ENCODE measurements at places on chromosomes 6 and 20.

DNA sequence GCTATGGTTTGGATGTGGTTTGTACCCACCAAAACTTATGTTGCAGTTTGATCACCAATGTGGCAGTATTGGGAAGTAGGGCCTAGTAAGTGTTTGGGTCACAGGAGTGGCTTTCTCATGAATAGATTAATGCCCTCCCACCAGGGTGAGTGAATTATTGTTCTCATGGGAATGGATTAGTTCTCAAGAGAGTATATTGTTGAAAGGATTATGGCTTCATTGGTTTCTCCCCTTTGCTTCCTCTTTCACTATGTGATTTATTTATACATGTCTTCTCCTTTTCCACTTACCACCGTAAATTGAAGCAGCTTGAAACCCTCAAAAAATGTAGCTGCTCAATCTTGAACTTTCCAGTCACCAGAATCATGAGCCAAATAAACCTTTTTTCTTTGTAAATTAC lies 10.8 kb downstream of the UFL1 start:
- peak; percentile 35 for DNase-seq

- peak; percentile 53 for DNase-seq
These were observed 4.2 kb upstream of the BMP6 start for GRCh38 chr6:7721649-7722048.

- peak; percentile 93 for DNase-seq
These were observed 764 bp downstream of the BAG6 start for GRCh38 chr6:31651602-31652191.

DNA sequence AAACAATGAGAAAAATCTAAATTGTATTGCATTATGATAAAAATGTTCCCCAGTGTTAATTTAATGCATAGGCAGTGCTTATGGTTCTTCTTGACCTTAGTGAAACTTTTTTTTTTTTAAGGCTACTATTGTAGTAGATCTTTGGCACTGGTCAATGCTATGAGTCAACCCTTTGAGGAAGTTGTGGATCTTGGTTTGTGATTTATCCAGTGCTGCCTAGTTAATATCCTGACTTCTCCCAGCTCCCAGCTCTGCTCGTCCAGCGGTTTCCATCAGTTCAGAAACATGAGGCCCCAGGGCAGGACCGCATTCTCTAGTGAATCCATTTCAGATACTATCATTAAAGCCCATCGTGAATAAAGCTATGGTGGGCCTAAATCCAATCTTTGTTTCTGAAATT lies 364.5 kb upstream of the JARID2 start:
- DNase-seq: peak; percentile 72

DNA sequence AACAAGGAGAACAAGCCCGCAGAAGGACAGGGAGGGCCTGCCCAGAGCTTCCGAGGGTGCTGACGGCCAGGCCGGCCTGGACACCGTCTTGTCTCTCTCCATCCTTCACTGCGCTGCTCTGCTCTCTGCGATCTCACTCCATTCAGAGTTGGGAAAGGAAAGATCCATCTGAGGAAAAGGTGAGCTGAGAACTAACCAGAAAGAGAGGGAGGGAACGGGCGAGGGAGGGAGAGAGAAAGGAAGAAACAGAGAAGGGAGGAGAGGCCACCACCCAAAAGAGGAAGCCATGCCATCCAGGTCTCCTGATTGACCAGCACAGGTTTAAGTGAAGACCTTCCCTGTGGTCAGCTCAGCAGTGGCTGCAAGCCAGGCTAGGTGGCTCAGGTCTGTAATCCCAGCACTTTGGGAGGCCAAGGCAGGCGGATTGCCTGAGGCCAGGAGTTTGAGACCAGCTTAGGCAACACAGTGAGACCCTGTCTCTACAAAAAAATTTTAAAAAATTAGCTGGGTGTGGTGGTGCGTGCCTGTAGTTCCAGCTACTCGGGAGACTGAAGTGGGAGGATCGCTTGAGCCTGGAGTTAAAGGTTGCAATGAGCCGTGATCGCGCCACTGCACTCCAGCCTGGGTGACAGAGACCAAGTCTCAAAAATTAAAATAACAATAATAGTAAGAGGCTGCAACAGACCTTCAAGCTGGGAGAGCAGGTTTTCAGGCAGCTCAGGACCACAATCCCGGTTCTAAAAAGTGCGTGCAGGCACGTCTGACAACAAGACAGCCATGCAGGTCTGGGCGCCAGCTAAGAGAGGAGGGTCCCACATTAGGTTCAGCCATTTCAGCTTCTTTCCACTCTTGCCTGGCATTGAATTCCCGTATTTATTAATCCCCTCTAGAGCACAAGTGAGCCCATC lies 34.2 kb upstream of the DLGAP4 start:
- DNase-seq: no peak

DNA sequence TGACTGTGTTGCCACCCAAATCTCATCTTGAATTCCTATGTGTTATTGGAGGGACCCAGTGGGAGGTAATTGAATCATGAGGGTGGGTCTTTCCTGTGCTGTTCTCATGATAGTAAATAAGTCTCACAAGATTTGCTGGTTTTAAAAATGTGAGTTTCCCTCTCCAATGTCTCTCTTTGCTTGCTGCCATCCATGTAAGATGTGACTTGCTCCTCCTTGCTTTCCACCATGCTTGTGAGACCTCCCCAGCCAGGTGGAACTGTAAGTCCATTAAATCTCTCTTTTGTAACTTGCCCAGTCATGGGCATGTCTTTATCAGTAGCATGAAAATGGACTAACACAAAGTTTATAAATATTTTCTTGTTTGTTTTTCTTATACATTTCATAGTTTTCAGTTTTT lies 990.5 kb upstream of the CITED2 start:
- DNase-seq: no peak

GRCh38 chr6:118761645-118762044 lies 110.3 kb upstream of the CEP85L start:
- DNase-seq: no peak

DNA sequence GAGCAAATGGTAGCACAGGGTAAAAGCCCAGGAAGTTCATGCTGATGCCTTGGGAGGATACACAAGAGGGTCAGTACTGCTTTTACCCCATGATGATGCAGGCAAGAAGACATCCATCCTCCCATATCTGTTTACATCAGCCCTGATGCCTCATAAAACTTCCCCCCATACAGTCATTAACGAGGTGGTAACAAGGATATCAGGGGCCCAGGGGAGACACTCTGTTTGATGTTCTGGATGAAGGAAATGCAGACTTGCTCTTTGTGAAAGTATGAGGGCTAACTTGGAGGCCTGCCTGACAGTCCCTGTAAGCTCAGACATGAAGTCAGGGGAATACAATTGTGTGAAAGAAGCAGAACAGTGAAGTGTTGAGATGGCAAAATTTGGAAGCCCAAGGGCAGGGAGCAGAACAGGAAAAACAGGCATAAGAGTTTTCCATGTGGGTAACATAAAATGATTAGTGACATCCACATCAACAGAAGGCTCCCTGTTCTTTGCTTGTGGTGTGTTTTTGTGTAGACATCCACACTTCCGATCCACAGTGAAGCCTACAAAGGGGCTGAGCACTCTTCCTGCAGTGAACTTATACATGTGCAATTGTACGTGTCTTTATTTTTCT lies 813.4 kb downstream of the MAFB start:
- DNase-seq: no peak

GRCh38 chr6:14711056-14711703 lies 534.7 kb upstream of the JARID2 start:
- DNase-seq: peak; percentile 84

DNA sequence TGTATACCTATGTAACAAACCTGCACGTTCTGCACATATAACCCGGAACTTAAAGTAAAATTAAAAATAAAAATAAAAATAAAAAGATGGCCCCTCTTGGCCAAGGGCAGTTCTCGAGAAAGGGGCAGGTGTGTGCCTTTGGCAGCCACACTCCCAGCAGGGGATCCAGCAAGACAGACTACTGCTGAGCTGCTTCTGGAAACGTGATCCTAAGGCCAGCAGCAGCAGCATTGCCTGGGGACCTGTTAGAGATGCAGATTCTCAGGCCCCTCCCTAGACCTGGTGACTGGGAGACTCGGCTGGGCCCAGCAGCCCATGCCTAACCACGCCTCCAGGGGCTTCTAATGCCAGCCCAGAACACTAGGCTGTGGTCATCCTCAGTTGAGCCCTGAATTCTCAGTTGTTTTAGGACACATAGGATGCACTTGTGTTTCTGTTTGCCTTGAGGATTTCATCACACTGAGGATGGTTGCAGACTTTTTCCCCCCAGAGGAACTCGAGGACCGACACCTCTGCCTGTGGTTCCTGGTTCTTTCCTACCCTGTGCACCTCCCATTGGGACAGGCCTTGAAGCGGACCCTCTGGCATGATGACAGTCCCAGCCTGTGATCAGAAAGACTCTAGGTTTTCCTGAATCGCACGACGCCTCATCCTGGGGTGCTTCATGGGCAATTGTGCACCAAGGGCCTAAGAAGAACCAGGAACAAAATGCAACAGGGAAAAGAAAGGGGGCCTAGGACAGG lies 105.9 kb downstream of the TOX2 start:
- no peak for DNase-seq

- no peak for DNase-seq
These were observed 3.7 kb upstream of the BEND6 start for GRCh38 chr6:56951049-56951831.

GRCh38 chr20:57464642-57465211 lies 60.2 kb downstream of the CTCFL start:
- peak; percentile 85 for DNase-seq

DNA sequence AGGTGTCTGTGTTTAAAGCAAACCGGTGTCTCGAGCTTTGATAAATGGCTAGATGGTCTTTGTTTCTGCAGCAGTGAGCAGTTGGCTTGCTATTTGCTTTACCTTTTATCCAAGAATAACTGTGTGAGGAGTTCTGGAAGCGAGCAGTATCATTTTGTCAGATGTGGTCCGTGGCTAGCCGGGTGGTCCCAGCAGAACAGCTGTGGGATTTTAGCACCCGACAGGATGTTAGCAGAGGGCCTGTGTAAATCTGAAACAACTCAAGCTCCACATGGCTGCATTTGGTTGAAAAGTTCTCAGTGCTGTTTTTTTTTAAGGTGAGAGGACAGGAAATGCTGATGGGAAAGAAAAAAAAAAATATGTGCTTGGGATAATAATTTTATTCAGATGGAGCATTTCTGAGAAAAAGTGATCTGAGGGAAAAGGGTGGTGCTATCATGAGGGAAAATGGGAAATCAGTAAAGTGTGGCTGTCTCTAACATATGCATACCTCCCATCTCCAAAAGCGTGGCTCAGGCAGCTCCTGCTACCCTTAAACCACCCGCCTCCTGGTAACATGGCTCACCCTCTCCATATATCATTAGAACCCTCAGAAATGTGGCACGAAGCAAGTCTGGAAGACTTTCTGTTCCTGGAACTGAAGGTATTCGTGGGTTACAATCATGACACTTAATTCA lies 215.4 kb downstream of the TSHZ2 start:
- no peak for DNase-seq

GRCh38 chr20:37627060-37627766 lies 66.6 kb upstream of the CTNNBL1 start:
- peak; percentile 34 for DNase-seq

- peak; percentile 91 for DNase-seq
These were observed 3.5 kb downstream of the TGM3 start for GRCh38 chr20:2299301-2299700.

DNA sequence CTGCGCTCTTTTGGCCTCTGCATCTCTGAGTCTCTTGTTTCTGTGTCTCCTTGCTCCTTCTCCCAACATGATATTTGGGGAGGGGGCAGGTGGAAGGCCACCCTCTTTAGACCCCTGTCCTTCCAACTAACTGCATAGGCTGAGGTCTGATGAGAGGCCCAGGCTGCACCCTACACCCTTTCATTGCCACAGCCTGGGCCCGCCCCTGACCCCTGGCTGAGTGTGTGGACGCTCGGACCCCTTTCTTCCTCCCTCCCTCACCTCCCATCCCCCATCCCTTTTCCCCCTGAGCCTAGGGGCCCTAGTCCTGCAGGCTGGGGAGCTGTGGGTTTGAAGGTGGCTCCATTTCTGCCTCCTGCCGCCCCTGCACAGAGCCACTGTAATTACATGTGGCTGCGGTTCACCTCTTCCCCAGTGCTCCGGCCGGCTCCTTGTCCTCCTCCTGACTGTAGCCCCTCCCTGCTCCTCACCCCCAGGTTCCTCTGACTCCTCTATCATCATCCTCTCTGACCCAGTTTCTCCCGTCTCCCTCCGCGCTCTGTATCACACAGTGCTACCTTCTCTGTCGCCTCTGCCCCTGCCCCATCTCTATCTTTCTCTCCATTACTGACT lies 6.8 kb downstream of the MDFI start:
- no peak for DNase-seq

DNA sequence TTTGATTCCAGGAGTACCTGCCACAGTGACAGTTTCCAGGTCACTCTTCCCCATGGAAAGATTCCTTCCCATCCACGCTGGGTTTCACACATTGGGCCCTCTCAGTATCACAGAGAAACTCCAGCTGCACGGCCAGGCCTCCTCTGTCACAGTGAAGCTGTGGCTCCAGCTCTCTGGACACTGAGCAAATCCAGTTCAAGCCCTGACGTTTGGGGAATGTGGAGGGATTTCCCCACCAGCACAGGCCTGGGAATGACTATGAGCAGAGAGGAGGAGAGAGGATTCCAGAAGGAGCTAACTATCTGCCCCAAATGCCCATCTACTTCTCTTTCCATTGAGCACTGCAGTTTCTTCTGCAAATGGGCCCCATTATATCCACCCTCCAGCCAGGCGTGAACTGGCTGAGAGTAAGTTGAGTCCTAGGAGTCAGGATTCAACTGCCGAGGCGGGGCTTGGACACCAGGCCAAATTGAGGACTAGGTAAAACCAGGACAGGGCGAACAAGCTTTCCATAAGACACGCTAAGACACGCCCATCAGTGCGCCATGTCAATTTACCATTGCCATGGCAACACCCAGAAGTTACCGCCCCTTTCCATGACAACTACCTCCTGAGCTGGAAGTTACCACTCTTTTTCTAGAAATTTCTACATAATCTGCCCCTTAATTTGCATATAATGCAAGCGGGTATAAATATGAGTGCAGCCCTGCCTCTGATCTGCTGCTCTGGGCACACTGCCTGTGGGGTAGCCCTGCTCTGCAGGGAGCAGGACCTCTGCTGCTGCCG lies 9.2 kb upstream of the BNIP5 start:
- no peak for DNase-seq

DNA sequence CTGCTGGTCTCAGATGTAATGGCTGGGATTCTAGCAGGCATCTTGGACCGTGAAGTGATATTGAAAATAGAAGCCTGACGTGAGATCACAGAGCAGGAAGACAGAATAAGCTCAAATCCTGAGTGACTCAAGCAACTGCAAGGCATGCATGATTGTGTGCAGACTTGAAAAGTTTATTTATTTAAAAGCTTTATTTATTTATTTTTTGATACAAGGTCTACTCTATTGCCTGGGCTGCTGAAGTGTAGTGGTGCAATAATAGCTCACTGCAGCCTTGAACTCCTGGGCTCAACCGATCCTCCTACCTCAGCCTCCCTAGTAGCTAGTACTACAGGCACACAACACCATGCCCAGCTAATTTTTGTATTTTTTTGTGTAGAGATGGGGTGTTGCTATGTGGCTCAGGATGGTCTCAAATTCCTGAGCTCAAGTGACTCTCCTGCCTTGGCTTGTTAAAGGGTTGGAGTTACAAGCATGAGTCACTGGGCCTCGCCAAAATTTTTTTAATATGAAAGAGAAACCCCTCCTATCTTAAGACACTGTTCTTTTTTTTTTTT lies 40.1 kb upstream of the RNF144B start:
- DNase-seq: peak; percentile 40

GRCh38 chr6:14804001-14804784 lies 441.7 kb upstream of the JARID2 start:
- peak; percentile 20 for DNase-seq

GRCh38 chr20:62030834-62031434 lies 34.7 kb downstream of the TAF4 start:
- no peak for DNase-seq

- no peak for DNase-seq
These were observed 28.0 kb downstream of the CAP2 start for GRCh38 chr6:17421406-17421805.

Data from inflammatory macrophage treated with lipopolysaccharide for 4 hours (primary cell).